Activated CD4-positive, alpha-beta memory T cell treated with anti-CD3 and anti-CD28 coated beads for 36 hours (primary cell): ENCODE measurements at places on chromosomes 16 and 17. TPM values are rescaled to one million over a fixed set of nuclear protein-coding genes. Genes with fewer than 3 reads are reported as not detected.

DNA sequence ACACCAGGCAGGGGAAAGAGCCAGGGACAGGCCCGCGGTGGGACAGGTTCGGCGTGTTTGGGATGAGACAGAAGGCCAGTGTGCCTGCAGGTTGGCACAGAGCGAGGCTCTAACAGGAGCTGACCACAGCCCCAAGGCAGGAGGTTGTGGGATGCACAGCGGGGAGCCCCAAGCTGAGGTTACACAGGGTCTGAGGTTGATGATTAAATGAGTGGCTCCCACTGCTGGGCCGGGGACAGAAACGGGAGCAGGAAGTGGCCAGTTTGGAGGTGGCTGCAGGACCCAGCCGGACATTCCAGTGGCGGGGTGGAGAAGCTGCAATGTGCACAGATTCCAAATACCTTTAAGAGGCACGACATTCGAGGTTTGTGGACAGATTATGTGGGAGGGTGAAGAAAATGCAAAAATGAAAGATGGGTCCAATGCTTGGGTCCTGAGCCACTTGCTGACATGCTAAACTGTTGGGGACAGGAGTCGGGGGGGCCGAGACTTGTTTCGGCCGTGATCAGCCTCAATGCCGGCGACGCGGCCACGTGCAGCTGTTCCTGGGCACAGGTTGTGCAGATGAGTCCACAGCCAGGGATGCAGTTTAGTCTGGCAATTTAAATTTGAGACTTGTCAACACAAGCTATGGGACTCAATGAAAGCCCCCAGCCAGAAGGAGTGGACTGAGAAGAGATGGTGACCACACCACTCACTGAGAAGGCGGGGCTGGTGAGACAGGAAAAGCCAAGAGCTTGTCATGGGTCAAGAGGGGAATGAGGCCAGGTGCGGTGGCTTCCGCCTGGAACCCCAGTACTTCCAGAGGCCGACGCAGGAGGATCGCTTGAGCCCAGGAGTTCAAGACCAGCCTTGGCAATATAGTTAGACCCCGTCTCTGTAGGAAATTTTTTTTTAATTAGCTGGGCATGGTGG is 8.7 kb downstream of the ENPP7 start:
- DNase-seq: no peak

GRCh38 chr17:36034127-36034526 is 16.4 kb upstream of the CCL23 start:
- DNase-seq: no peak

DNA sequence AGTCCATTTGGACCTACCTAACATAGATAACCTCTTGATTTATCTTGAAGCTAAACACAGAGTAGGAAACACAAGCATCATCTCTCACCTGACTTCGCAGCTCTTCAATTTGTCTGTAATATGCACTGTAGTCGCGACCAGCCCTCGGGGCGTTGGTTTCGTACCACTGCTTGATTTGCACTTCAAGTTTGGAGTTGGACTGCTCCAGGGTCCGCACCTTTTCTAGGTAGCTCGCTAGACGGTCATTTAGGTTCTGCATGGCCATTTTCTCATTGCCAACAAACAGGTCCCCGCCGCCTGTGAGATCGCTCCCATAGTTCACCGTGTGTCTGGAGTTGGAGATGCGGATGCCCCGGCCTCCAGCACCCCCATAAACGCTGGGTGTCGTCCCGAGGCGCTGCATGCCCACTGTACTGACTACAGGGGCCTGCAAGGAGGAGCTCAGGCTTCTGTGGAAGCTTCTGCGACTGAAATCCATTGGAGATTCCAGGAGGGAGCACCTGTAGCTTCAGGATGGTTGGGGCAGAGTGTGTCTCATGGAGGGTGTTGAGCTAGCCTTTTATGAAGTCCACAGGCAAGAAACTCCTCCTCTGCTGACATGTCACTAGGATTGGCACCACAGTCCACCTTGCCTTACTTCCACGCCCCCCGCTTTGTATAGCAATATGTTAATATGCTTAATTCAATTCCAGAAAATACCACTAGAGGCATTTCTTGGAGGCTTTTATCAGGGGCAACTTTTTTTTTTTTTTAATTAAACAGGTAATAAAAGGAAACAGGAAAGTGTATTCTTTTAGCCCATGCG is at the start of gene KRT20:
Gene KRT20 (minus strand): TSS at position 535 of the 805 bp plus-strand sequence. CDS start 57 bp downstream, at position 478.
- DNase-seq: no peak

DNA sequence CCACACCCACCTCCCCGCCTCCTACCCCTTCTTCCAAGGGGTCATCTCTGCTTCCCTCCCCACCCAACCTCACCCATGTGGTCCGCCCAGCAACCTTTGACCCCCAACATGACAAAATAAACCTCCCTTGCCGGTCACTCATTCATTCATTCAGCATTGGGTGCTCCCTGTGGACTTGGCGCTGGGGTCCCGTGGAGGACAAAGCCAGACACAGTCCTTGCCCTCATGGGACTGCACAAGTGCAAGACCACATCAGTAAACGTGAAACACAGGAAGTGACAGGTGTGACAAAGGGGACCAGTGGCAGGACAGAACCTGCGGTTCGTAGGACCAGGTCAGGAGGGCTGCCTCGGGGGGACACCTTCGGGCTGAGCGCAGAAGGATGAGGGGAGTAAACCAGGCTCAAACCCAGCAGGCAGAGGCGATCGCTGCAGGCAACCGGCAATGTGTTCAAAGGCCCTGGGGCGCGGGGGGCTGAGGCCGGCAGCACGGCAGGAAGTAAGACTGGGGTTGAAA is 185.4 kb downstream of the SEC14L1 start:
- DNase-seq: peak; percentile 36

- no peak for DNase-seq
Observed at GRCh38 chr17:19728084-19728495, 11.7 kb upstream of the SLC47A2 start.

- no peak for DNase-seq
Observed at GRCh38 chr17:70159980-70160379, 9.4 kb upstream of the KCNJ2 start.

DNA sequence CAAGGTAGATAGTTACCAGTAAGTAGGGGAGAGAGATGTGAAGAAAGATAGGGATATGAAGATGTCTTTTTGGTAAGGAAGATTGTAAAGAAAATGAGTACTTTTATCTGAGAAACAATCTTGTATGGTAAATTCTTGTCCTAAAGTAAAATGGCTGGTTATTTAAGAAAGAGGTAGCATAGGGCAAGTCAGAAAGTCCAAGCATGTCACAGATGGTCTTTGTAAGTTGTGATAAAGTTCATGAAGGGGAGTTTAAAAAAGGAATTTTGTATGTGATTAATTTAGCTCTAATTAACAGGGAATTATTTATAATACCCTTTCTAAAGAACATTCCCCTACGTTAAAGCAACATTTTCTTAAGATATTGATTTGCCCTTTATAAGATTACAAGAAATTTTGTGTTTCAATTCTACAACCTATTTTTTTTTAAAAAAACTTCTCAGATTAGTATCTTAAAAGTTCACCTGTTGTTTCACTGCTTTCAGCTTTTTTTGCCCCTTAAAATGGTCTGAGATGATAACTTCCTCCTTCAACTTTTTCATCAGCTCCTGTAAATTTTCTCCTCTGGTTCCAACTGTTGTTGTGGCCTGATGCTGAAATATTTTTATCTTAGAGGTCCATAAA is 16.2 kb upstream of the CPHXL start:
- no peak for DNase-seq

GRCh38 chr16:4414187-4414917 is 2.0 kb downstream of the CORO7 start:
- peak; percentile 95 for DNase-seq

DNA sequence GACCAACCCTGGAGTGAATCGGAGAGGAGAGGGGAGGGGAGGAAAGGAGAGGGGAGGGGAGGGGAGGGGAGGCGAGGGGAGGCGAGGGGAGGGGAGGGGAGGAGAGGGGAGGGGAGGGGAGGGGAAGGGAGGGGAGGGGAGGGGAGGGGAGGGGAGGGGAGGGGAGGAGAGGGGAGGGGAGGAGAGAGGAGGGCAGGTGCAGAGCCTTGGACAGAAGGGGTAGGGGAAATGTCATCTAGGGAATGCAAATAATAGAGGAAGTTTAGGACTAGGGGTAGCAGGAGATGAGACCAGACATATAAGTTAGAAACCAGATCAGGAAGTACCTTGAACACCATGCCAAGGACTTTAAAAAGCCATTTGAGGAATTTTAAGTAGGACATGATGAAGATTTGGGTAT is 119.8 kb downstream of the RBFOX3 start:
- DNase-seq: no peak

DNA sequence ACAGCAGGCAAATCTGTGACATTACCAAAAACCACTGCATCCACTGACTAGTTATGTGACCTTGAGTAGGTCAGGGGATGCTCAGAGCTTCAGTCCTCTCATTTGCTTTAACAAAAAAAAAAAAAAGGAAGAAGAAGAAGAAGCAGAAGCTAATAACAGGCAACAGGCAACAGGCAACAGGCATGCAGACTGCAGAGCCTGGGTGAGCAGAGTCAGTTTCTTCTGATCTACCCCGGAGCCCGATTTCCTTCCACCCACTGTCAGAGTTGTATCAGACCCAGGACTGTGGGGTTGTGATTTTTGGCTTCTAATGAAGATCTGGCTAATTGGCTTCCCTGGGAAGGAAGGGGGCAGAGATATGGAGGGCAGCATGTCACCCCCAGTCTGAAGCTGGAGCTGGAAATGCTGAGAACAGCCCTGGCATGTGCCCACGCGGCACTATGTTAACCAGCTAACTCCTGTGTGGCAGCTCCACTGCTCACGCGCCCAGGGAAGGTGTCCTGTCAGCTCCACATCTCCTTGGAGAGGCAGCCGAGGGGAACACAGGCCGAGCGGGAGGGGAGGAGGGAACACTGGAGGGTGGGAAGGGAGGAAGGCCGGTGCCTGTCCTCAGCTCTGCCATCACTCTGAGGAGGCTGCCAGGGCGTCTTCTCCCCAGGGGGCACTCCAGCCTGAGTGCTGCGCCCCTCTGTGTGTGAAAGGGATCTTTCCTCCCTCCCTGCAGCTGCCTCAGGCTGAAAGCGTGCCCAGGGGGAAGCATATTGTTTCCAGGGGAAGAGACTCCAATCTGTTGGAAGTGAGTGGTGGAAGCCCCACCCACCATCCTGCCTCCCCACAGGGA is 17.6 kb downstream of the SRCIN1 start:
- no peak for DNase-seq

GRCh38 chr16:50858376-50858775 is 116.5 kb downstream of the CYLD start:
- DNase-seq: no peak

DNA sequence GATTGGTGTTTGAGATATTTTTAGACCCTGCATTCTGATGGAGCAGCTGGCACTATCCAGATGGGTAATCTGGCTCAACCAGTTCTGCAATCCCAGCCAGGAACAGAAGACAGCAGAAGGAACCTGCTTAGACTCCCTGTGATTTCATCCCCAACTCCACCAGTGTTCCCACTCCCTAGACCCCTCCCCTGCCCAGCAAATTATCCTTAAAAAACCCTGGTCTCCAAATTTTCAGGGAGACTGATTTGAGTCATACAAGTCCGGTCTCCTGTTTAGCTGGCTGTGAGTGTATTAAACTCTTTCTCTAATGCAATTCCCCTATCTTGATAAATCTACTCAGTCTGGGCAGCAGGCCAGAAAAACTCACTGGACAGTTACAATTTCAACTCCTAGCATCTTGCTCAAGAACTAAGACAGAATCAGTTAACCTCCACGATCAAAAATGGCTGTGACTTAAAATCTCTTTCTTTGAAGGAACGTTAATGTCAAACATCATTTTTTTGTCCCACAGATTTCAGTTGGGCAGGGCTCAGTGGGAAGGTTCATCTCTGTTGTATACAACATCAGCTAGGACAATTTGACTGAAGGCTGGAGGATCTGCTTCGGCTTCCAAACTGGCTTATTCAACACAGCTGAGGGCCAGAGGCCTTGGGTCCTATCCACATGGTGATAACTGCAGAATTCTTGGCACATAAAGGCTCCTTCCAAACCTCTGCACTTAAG is 4.9 kb upstream of the RBL2 start:
- no peak for DNase-seq

DNA sequence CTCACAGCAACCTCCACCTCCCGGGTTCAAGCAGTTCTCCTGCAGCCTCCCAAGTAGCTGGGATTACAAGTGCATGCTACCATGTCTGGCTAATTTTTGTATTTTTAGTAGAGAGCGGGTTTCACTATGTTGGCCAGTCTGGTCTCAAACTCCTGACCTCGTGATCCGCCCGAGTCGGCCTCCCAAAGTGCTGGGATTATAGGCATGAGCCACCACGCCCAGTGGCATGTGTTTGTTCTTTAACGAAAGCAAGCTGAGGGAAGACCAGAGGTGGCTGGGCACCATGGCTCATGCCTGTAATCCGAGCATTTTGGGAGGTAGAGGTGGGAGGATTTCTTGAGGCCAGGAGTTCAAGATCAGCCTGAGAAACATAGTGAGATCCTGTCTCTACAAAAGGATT is 18.1 kb downstream of the TNFRSF13B start:
- DNase-seq: no peak

OTOP3 gene
- not detected for total RNA-seq

TBC1D3G gene
- total RNA-seq: not detected

PDXDC1 gene
- total RNA-seq: 55.6 TPM

MILR1 gene
- not detected for total RNA-seq

KRT36 gene
- total RNA-seq: not detected

TNS4 gene
- total RNA-seq: 15.2 TPM

C16orf92 gene
- total RNA-seq: not detected

TBC1D3E gene
- not detected for total RNA-seq

KRTAP3-3 gene
- not detected for total RNA-seq

KRTAP9-8 gene
- total RNA-seq: not detected

RHOT1 gene
- 24.4 TPM for total RNA-seq

AANAT gene
- total RNA-seq: not detected
